ENCODE measurements at places on chromosomes 12 and 14. TPM values are rescaled to one million over a fixed set of nuclear protein-coding genes. Genes with fewer than 3 reads are reported as not detected.

Gene VWF
- 0.42 TPM for total RNA-seq

Gene MSI1
- 0.59 TPM for total RNA-seq

Gene NINJ2
- total RNA-seq: 0.49 TPM

Gene EAPP
- 36.8 TPM for total RNA-seq

Gene PTPN6
- 14.0 TPM for total RNA-seq

Gene TIMELESS
- total RNA-seq: 36.7 TPM
